ENCODE measurements at places on chromosomes 3 and 15.

DNA sequence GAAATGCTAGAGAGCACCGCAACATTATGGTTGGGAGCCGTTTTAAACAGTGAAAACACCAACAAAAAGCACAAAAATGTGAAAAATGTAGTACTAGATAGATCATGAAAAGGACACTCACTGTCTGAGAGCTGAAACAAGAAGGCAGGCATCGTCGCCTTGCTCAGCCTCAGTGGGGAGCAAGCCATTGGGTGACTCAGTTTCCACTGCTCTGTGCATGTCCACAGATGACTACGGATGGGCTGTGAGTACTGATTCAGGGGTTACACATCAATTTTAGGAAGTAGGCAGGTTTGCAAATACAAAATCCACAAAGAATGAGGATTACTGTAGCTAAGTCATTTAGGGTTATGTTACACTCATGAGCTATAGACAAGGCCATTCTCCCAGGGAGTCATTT lies 10.8 kb downstream of the NOX5 start:
- no peak for DNase-seq

- DNase-seq: no peak
Measured at GRCh38 chr3:53412953-53413352, 65.6 kb upstream of the DCP1A start.

GRCh38 chr3:151769175-151769574 lies 35.4 kb downstream of the AADACL2 start:
- DNase-seq: no peak

DNA sequence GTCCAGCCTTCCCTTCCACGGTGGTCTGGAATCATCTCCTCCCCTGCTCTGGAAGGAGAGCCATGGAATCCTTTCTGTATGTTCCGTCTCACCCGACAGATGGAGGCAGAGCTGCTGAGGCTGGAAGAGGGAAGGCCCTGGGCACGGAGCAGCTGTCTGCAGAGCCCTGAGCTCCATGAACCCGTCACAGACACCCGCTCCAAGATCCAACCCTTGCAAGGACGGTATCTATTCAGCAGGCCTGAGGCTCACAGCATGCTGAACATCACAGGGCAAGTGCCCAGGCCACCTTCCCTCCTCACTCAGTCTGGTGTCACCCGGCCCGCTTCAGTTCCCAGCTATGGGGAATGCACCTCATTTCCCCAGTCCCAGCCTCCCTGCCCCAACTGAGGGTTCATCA lies 103.9 kb downstream of the LRIG1 start:
- no peak for DNase-seq

DNA sequence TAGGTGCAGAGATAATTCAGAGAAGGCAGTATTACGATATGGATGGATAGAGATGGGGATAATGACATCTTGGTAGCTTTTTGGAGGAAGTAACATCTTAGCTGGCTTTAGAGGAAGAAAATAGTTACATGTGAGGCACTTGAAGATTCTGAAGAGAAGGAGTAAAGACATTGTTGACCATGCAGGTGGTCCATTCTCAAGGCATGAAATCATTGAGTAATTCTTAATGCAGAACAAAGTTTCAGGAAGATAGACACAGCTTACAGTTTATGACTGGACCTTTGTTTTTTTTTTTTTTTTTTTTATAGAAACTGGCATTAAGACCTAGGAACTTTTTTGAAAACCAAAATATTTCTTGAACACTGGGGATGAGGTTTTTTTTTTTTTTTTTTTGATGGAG lies 28.2 kb downstream of the MBNL1 start:
- no peak for DNase-seq

- DNase-seq: no peak
Measured at GRCh38 chr3:29420106-29420505, 139.2 kb downstream of the RBMS3 start.

DNA sequence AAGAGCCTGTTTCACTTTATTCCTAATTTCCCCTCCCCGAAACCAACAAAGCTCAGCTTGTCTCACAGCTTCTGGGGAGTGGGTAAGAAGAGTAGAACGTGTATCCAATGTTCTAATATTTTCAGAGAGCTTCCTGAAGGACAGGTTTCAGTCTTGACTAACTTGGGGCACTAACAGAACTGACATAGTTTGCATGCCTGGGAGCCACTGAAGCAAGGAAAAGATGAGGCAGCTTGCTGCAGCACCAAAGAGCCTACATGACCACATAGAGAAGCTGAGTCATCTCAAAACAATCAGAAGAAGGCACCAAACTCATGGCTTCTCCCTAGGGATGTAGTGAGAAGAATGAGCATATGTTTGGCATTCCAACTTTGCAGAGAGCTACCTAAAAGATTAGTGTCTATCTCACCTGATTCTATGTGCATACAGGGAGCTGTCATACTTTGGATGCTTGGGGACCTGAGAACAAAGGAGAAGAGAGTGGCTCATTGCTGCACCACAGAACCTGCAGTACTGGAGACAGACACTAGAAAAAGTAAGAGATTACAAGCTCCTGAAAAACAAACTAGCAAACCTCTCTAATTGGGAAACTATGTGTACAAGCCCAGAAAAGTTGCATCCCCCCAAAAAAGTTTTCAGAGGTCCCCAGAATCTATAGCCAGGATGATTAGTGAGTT lies 86.9 kb downstream of the DCLK3 start:
- peak; percentile 20 for DNase-seq

DNA sequence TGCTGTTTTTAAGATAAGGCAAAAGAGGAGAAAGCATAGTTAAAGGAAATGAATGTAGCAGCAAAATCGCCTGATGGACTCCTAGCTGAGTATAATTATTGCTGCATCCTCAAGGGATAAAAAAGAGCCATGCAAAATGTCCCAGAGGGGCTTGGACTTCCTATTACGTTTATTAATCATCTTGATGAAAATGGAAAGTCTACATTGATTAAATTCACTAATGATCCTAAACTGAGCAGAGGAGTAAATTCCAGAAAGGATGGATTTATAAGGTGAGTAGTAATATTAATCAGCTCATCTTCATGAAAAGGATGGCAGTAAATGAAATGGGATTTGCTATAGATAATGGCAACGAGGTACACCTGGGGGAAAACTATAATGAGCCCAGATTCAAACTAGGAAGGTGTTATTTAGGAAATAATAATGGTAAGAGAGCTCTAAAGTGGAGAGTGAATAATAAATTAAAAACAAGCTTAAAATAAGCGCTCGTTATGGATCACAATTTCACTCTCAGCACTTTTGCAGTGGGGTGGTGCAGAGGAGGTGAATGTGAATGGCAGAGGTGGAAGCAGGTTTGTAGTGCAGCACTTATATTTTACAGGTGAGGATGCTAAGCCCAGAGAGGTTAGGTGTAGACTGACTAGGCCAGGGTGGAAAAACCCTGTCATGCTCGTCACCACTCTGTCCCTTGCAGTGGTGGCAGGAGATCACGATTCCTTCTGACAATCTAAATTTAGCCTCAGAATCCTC lies 22.3 kb downstream of the IL5RA start:
- no peak for DNase-seq

All from GOT3 (cell line).